NCI-H2171 treated with DMSO at 0.1 percent for 48 hours (cell line): ENCODE measurements at places on chromosomes 16 and 17.

DNA sequence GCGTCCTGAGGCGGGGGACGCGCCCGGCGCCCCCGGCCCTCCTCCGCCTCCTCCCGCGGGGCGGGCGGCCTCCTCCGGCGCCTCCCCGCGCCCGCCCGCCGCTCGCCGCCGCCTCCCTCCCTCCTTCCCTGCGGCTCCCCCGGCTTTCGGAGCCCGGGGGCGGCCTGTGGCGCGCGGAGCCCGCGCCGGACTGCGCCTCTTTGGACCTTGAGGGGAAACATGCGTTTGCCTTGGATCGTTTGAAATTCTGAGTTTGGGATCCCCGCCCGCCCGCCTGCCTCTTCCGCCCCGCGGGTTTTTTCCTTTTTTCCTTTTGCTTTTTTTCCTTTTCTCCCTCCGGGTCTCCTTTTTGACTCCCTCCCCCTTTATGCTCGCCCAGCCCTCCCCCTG lies 390 bp downstream of the ZNRF1 start:
- no peak for DNase-seq

DNA sequence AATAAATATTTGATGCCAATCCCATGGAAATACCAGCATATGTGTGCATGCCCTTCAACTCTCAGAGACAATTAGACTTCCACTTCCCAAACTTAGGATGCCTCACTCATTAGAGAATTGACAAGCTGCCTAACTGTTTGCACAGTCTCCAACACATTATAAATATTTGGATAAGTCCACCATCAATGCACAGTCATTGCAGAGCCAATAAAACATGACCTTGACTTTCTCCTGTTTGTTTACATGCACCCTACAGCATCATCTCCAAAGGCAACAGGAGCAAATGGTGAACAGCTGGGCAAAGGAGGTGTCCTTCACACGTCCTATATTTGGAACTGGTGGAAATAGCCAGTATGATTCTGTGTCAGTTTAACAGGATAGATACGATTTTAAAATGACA lies 804.4 kb upstream of the RBFOX1 start:
- DNase-seq = no peak

DNA sequence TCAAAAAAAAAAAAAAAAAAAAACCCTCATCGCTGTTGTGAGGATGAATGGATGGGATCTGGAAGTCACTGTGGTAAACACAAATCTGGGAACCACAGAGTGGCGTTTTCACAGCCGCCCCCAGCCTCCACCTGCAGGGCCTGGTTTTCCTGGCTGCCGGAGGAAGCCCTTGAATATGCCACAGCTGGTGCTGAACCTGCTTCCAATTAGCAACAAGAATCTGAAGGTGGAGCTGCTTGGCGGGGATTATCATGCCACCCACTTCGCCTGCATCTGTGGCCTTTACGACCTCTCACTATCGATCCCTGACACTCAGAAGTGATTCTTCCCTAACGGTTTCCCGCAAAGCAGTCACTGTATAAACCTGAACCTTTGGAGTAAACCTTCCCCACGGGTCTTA lies 16.1 kb downstream of the MRM3 start:
- peak; percentile 87 for DNase-seq

DNA sequence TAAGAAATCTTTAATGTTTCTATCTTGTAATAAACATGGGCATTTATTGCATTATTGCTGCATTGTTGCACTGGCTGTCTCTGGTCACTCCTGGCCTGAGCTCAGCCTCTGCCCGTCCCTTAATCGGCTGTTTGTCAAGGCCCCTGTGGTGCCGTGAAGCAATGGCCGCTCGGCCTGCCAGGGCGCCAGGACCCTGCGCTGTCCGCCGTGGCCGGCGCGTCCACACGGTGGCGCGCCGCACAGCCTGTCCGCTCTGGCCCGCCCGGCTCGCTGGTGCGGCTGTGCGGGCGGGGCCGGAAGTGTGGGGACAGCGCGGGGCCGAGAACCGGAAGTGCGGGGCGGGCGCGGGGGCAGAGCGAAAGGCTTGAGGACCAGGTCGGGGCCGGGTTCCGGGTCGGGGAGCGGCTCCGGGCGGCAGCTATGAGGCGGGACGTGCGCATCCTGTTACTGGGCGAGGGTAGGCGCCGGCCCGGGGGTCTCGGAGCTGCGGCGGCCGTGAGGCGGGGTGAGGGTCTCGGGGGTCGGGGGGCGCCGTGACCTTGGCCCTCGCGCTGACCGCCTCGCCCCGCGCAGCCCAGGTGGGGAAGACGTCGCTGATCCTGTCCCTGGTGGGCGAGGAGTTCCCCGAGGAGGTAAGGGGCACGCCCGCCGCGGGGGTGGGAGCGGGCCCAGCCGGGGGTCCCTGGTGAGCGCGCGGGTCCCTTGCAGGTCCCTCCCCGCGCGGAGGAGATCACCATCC lies at the start of gene RHOT2:
Gene RHOT2, plus strand, starts transcription at position 353 of the 739 bp plus-strand sequence. Its CDS starts 68 bp downstream, at position 421.
- peak; percentile 83 for DNase-seq

- peak; percentile 8 for DNase-seq
Measured at GRCh38 chr16:14193316-14193871, 122.3 kb downstream of the MRTFB start.

GRCh38 chr17:1241929-1242328 lies 28.3 kb upstream of the BHLHA9 start:
- DNase-seq = peak; percentile 93

- DNase-seq = no peak
Measured at GRCh38 chr17:40551091-40551878, 14.0 kb downstream of the CCR7 start.

GRCh38 chr16:17177959-17178905 lies 292.5 kb downstream of the XYLT1 start:
- DNase-seq = no peak
